ENCODE measurements at places on chromosomes 4 and X.

DNA sequence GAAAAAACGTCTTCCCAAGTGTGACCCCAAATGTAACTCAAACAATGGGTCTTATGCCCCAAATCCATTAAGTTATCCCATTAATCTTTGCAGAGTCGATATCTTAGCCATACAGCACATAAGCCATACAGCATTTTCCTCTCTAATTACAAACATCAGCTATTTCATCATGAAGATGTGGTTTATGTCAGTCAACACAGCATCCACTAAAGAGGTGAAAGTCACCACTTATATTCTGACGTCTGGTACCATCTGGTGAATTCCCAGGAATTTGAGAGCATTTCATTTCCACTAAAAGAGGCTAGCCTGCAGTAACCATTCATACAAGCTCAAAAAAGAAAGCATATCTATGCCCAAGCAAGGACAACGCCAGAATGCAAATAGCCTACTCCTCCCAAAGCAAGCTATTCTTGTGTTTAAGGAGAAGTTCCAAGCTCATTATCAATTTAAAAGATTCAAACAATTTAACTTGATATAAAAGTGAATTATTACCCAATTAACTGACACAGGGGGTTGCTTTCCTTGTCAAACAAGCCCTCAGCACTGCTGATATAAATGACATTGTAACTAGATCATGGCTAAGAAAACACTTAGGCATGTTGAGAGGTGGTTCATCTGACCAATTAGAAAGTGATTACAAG lies 203.3 kb downstream of the ANTXR2 start:
- DNase-seq = no peak

DNA sequence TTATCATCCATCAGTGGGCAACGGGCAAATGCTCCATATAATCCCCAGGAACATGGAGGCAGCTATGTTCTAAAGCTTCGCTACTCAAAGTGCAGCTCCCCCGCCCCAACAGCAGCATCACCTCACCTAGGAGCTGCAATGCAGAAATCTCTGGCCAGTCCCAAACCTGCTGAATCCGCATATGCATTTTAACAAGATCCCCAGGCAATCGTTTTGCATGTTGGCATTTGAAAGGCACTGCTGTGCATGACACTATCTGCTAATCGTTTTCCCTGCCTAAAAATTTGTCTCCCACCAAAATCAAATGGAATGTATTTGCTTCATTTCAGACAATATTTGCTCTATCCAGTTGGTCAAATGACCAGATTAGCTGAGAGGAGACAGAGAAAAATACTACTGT lies 15.2 kb downstream of the ADGRG2 start:
- DNase-seq = no peak

DNA sequence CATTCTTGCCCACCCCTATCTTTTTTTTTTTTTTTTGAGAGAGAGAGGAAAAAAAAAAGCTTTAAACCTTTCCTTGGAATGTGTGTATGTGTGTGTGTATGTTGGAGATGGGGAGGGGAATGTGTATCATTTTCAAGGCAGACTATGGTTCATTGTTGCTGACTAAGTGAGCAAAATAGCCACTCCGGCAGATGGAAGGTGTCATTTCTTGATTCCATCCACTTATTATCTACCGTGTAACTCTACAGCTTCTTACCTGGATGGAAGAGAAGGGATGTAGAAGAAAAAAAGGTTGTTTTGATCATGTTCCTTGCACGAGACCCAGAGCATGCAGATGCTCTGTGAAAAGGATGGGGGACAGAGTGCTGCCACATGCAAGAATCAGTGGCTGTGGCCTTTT lies 5.9 kb upstream of the GK2 start:
- DNase-seq = no peak

GRCh38 chrX:109533631-109534030 lies 3.0 kb upstream of the NXT2 start:
- DNase-seq = no peak

GRCh38 chr4:170008371-170008770 lies 17.8 kb downstream of the MFAP3L start:
- no peak for DNase-seq

GRCh38 chrX:107429090-107429489 lies 20.4 kb upstream of the FRMPD3 start:
- DNase-seq = no peak

DNA sequence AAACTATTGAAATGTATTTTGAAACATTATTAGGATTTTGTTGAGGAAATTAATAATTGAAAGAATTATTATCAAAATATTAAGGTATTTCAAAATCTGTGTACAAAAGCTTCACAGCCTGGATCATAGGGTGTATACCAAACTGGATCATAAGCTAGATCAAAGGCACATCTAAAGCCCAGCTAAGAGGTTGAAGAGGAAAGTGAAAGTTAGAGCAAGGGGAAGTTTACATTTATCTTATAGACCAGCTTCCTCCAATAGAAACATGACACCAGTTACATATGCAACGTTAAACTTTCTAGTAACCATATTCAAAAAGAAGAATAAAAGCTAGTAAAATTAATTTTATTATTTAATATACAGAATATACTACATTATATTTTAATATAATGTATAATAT lies 227.2 kb upstream of the BMP3 start:
- DNase-seq = no peak
